ENCODE measurements at places on chromosomes 3 and 15.

DNA sequence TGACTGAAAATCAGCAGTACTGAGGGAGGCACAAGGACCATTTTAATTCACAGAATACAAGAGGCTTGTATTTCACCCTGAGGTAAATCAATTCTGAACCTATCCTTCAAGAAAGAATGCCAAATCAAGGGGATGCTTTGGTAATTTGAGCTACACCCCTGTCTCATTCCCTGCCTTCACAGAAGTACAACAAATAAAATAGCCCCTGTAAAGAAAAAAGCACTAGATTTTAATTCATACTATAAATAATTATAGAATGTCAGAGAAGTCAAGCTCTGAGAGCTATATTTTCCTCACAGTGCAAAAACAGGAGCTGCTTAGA is 249.0 kb downstream of the ISL2 start:
- DNase-seq: no peak

- DNase-seq: no peak
These were observed 36.4 kb upstream of the EHHADH start for GRCh38 chr3:185290266-185290665.

GRCh38 chr3:194750491-194750828 is 64.8 kb downstream of the FAM43A start:
- no peak for DNase-seq

DNA sequence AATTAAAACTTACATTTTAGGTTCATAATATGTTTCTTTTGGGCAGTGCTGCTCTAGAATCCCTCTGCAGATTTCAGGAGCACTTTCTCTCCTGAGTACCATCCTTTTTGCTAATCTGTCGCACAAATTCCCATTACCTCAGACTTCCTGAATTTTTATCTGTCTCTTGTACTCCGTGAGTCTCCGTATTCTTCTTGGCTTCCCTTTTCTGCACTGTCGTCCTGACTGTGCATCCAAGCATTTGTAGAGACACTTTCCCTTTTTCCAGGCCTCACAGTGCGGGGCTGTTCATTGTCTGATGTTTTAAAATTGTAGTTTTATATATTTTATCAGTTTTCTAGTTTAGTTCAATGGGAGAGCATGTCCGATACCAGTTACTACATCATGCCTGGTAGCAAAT is 27.3 kb downstream of the MEF2A start:
- DNase-seq: no peak

GRCh38 chr3:188326968-188327367 is 173.0 kb downstream of the LPP start:
- no peak for DNase-seq

GRCh38 chr3:8517487-8517886 is 15.9 kb downstream of the LMCD1 start:
- no peak for DNase-seq

GRCh38 chr3:43248185-43248583 is 38.2 kb upstream of the SNRK start:
- no peak for DNase-seq

DNA sequence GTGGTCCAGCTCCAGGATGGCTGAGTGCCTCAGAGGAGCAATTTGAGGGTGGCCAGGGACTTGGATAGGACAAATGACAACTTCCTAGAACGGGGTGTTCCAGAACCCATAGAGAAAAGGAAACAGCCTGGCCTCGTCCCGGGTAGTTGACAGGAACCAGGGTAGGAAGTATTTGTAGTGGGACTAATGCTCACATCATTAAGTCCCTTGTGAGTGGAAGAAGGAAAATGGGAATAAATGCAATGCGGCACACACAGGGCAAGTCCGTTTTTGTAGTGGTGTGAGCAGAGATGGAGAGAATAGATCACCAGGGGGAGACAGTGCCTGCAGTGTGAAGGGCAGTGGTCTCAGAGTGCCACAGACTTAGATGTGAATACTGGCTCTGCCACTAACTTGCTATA is 19.6 kb downstream of the TIMP4 start:
- peak; percentile 38 for DNase-seq

DNA sequence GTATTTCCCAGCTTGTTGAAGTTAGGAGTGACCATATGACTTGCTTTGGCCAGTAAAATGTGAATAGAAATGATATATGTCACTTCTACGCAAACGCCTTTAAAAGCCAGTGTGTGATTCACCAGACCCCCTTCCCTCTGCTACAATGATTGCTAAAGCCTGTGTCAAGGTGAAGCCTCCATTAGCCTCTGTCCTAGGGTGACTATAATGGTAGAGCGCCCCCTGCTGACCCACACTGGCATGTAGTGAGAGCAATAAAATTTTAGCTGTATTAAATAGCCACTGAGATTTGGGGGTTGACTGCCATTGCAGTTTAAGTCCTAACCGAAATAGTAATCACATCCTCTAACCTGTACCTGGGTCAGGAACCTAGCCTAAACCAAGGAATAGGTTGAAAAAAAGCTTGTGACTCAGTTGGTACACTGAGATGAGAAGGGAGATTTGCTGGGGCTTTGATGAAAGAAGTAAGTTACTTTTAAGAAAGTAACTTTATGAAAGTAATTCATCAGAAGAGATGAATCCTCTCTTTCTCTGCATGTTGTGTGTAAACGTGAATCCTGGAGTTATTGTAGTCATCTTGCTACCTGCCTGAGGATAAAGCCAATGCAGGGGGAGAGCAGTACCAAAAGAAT is 52.6 kb downstream of the GTF2E1 start:
- peak; percentile 36 for DNase-seq

GRCh38 chr3:38641461-38642110 is 7.9 kb downstream of the SCN5A start:
- no peak for DNase-seq

GRCh38 chr3:45786801-45787495 is 9.4 kb downstream of the SLC6A20 start:
- DNase-seq: no peak

DNA sequence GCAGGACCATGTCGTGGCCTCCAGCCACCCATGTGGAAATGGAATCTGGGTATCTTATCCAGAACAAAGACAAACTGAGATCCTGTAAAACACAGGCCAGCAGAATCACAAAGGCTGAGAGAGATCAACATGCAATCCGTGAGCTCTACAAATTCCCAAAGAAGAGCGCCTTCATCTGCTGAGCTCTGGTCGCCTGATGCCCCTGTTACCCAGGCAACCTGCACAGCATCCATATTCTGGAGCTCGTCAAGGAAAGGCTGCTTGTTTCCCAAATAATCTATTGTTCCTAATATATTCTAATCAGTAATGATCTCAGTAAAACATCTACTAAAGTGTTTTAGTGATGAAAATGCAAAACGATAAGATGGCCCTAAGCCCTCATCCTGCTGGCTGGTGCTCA is 133.6 kb downstream of the OCA2 start:
- DNase-seq: no peak

- DNase-seq: peak; percentile 83
These were observed 119.0 kb downstream of the XXYLT1 start for GRCh38 chr3:195151866-195152541.

- DNase-seq: peak; percentile 79
These were observed 172.4 kb downstream of the KLHL25 start for GRCh38 chr15:85622221-85622831.

DNA sequence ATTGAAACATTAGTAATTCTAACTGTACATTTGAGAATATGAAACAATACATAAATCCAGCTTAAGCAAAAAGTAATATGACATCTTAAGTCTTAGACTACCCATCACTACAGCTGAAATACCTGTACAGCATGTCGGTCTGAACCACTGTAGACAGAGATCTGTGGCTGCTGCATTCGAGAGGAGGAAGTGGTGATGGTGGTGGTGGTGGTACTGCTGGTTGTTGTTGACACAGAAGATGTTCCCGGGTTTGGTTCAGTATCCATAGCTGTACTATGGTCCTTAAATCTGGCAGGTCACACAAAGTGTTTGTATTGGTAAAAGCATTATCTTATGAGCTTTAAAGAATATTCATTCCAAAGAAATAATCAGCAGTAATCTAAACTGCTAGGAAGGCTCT is 2.9 kb downstream of the PHC3 start:
- no peak for DNase-seq

DNA sequence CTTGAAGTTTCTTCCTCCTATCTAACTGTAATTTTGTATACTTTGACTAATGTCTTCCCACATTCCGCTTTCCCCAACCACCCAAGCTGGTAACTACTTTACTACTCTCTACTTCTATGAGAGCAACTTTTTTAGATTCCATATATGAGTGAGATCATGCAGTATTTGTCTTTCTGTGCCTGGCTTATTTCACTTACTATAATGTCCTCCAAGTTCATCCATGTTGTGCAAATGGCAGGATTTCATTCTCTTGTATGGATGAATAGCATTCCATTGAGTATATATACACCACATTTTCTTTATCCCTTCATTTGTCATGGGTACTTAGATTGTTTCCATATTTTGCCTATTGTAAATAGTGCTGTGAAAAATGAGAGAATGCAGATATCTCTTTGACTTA is 78.5 kb upstream of the CCNL1 start:
- no peak for DNase-seq

DNA sequence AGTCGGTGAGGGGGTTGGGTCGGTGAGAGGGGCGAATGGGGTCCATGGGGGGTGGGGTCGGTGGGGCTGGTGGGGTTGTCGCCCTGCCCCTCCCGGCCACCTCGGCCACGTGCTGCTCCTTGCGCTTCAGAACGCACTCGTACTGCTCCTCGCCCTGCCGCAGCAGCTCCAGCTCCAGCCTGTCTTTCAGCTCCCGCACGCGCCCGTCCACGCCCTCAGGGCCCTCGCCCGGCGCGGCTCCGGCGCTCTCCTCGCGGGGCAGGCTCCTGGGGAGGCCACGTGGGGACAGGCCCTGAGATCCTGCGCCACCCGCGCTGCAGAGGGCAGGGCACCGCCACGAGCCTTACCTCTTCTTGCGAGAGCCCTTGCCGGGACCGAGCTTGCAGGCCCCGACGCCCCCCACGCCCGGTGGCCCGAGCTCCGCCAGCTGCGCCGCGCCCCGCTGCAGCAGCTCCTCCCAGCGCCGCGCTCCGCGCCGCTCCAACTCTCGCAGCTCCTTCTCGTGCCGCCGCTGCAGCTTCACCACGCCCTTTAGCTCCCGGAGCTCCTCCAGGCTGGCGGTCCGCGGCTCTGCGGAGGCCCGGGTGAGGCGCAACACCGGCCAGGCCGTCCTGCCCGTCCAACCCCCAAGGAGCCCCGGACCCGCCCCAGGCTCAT is 8.2 kb upstream of the ANKRD63 start:
- DNase-seq: no peak

DNA sequence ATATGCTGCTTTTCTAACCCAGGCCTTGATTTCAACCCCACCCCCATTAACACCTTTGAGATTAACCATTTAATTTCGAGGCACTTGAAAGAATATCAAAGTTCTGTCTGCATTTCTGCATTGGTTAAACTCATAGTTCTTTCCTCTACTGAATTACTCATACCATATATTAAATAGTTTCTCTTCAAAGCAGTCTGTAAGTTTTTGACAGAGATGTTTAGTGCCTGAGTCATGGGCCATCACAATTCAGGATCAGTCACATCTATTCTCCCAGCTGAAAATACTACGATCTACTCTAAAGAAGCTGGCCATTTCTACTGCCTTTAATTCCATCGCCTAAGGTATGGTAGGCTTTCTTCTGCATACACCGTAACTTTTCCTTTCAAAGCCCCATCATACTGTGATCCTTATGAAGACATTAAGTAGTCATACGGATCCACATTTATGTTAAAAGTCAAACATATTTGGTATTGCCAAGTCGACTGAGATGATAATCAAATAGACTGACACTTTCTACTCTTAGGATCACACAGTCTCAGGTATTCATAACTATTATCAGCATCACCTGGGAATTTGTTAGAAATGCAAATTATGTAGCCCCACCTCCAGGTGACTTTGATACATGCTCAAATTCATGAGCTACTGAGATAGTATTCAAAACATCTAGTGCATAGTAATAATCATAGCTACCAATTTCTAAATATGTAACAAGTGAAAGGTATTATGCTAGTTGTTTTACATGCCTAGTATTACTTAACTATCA is 489.4 kb upstream of the IL12A start:
- peak; percentile 14 for DNase-seq

DNA sequence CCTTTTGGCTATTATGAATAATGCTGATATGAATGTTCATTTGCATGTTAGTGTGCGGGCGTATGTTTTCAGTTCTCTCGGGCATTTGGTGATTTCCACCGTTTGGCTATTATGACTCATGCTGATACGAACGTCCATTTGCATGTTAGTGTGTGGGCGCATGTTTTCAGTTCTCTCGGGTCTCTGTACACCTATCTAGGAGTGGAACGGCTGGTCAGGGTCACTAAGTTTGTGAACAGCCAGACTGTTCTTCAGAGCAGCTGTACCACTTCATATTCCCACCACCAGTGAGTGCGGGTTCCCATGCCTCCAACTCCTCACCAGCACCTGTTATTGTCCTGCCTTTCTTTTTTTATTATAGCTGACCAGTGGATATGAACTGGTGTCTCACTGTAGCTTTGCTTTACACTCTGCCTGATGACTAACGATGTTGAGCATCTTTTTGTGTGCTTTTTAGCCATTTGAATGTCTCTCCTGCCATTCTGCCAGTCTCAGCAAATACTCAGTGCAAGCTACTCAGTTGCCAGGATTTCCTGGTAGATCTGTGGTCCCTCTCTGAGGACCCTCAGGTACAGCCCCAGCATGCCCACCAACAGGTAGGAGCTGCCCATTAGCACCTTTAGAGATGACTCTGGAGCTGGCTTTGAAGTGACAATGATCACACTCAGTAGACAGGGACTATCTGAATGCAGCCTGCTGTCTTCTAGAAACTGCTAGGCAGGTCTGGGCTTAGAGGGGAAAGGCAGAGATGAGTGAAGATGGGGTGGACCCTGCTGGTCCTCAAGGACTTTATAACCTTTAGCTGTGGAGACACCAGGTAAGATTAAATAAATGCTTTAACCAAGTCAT is 141.1 kb downstream of the XXYLT1 start:
- DNase-seq: no peak

- no peak for DNase-seq
These were observed 14.2 kb downstream of the THRB start for GRCh38 chr3:24480497-24480896.
